ENCODE measurements at places on chromosomes 6 and 20.

DNA sequence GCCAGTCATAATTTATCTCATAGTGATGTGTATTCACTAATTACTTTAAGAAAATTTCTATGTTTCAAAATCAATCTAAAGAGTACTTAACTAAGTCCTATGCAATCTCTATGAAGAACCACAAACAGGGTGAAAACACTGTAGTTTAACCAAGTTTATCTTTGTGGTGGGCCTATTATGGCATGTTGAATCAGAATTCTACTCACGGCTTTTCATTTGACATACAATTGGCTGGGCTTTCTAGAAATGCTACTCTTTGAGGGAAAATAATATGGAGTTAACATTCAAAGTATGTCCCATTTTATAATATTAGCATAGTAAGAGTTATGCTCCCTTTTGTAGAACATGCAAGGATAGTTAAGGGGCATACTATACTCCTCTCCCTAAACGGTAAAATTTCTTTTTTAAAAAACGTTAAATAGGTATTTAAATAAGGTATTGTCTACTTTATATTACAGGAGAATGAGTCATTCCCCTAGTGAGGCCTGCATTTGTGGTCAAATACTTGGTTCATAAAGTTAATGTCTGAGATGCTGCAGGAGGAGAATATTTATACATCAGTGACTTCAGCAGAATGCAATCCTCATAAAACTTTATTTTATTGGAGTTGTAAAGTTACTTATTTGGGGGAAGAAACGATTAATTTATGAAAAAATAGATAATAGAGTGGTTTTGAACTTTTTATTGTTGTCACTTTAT is 1.8 kb downstream of the MOXD1 start:
- no peak for DNase-seq

GRCh38 chr6:170436209-170436809 is 116.8 kb downstream of the PSMB1 start:
- DNase-seq, result no peak

DNA sequence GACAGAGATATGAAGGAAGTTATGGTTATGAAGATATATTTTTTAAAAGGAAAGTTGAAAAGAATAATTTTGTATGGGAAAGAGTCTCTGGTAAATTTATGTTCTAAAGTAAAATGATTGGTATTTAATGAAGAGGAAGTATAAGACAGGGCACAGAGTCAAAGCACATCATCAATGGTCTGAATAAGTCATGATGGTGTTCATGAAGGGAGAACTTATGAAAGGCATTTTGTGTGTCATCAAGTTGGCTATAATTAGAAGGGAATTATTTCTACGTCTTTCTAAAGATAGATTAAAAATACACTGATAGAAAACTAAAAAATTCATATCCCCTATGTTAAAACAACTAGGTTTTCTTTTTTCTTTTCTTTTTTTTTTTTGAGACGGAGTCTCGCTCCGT is 21.4 kb upstream of the SNAI1 start:
- no peak for DNase-seq

- no peak for DNase-seq
These were observed 3.4 kb upstream of the EEF1E1 start for GRCh38 chr6:8105791-8106190.

DNA sequence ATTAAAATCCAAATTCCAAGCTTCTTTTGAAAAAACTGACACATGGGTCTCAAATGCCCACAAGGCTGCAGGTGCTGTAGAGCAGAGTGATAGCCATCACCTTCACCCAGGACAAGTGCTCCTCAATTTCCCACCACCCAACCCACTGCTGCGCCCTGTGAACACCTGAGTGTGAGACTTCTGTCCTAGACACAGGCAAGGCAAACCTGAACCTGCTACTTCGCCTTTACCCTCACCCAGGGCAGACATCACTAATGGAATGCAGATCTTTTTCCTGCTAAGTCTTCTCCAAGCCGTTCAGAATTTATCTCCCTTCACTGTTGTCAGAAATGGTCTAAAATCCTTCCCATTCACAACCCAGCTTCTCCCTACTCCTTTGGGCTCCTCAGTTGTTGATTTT is 65.9 kb downstream of the PREX1 start:
- DNase-seq, result peak; percentile 15

GRCh38 chr6:97963193-97963592 is 680.2 kb upstream of the MMS22L start:
- DNase-seq, result no peak

DNA sequence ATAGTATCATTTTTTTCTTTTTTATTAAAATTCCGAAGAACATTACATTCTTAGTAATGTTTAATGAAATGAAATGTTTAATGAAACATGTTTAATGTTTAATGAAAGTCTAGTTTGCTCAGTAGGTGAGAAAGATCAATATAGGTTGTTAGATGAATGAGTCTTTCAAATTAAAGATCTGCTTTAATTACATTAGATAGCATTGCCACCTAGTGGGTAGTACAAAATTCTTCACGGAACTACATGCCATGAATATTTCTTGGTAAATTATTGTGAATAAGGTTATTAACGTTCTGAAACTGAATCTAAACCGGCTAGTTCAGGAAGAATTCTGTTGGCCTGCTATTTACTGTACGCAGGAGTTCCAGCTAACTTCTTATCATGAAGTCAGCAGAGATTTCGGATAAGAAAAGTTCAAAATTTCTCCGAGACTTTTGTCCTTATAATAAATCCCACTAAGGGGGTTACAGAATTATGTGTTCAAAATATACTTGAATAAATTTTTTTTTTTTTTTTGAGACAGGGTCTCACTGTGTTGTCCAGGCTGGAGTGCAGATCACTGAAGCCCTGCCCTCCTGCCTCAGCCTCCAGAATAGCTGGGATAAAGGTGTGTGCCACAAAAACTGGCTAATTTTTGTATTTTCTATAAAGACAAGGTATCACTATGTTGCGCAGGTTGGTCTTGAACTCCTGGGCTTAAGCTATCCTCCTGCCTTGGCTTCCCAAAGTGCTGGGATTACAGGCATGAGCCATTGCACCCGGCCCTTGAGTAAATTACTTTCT is 7.9 kb upstream of the GMNN start:
- no peak for DNase-seq

DNA sequence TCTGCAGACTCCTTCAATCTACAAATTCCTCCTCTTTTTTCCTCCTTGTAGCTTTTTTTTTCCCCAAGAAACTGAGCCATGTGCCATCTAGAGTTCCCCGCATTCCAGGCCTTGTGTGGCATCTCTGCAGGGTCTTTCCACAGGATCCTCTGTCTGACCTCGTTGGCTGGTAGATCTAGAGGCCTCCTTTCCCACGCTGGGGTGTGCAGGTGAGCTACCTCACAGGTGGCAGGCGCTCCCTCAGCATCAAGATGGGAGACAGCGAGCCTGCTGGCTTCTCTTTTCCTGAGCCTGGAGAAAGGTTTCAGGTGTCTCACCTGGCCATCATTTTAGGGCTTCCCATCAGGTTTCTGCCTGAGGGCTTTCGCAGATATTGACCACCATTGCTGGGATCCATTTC is 9.6 kb upstream of the NELFCD start:
- DNase-seq, result no peak
